Mucosa of gallbladder (tissue), 1 donor: ENCODE measurements at places on chromosomes 1 and 21. TPM values are rescaled to one million over a fixed set of nuclear protein-coding genes. Genes with fewer than 3 reads are reported as not detected.
A peak's percentile ranks its signal among the peaks of the same experiment; 100 is the strongest.

GRCh38 chr1:26127235-26128163 is 15.9 kb downstream of the PDIK1L start:
- DNase-seq, result no peak

- DNase-seq, result no peak
Observed at GRCh38 chr1:103509250-103509649, 16.2 kb upstream of the RNPC3 start.

DNA sequence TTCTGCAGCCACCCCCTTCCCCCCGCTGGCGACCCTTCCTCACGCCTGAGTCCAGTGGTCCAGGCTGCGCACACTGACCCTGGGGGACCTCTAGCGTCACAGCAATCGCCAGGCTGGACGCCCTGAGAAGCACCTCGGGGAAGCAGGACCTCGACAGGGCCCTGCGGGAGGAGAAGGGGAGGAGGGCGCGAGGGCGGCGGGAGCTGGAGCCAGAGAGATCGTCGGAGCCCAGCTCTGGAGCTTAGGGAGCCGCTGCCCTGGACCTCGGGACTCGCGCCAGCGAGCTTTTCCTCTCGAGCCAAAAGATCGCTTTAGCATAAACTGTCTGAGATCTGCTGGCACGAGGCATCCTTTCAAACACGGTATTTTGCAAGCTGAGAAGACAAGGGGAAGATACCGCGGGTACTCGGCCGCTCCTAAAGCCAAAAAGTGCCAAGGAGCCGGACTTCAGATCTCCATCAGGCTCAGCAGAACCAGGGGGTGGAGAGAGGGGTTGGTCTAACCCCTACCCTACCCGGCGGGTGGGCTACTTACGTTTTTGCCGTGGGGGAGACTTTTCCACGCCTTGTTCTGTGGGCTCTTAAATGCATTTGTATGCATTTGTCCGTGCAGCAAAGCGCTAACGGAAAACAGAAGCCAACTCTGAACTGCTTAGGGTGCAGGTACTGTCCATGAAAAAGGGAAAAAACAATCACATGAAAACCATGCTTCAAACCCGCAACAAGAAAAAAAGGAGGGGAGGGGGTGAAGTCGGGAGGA is 586 bp downstream of the COL24A1 start:
- DNase-seq, result peak; percentile 15

Gene C1orf185
- not detected for total RNA-seq

DNA sequence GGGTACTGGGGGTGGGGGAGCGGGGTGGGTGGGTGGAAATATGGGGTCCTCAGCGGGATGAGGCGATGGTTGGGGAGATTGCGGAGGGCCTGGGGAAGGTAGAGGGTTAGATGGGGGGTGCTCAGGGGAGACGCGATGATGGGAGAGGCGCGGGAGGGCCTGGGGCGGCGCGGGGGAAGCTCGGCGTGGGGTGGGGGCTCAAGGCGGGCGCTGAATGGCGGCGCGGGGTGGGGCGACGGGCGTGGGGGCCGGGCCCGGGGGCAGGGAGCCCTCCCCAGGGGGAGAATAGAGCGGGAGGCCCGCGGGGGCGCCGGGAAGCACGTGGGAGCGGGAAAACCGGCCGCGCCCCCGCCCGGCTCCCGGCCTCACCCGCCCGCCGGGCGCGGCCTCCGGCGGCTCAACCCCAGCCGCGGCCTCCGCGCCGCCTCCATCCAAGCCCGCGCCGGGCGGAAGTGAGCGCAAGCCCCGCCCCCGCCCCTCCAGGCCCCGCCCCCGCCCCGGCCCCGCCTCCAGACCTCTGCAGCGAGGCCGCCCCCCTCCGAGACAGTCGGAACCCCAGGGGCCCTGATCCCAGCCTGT is at the start of gene FAAP20:
Gene FAAP20 (minus strand): TSS at position 454 of the 579 bp plus-strand sequence. CDS start 23 bp downstream, at position 431.
- DNase-seq, result no peak

DNA sequence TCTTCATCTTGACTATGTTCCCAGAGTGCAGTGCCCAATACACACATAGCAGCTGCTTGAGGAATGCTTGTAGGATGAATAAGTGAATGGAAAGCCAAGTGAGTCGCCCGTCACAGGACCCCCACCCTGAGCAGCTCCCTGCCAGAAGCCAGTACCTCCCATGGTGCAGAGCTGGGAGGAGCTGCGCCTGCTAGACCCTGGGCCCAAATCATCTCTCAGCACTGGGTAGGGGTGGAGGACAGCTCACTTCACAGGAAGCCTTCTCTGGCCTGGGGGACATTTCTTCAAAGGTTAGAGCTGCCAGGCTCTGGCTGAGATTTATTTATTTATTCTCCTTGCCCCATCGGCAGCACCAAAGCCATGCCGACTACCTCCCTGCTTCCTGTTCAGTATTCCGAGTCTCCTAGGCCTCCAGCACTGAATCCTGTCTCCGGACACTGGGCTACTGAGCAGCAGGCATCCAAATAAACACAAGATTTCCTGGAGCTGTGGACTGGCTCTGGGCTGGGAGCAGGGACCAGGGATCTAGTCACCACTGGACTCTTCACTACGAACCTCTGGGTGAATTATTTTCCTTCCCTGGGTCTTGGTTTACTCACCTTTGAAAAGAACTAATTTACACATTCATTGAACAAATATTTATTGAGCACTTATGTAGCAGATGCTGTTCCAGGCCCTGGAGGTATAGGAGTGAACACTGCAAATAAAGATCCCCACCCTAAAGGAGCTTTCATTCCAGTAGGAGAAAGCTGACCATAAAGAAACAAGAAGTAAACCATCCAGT is 187.7 kb downstream of the TRABD2B start:
- no peak for DNase-seq

DNA sequence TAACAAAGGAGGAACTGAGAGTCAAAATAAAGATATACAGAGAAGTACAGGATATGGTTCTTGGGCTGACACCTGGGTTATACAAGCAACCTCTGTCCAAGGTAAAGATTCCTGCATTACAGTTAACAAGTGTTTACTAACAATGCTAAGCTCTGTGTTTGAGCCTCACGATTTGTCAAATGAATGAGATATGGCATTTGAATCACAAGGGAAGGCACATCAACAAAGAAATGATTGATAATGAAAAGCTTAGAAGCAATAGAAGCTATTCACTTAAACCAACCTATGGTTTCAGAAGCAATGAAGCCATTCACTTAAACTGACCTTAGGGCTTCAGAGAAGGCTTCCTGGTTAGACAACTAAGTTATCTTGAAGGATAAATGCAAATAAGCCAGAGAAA is 199.5 kb downstream of the AGBL4 start:
- no peak for DNase-seq

GRCh38 chr21:38144193-38144592 is 112.6 kb upstream of the KCNJ15 start:
- DNase-seq, result no peak

GRCh38 chr1:10839188-10839770 is 42.8 kb upstream of the CASZ1 start:
- DNase-seq, result no peak

Gene PLA2G5
- total RNA-seq, result 4.9 TPM

GRCh38 chr1:106680216-106680615 is 376.3 kb upstream of the PRMT6 start:
- DNase-seq, result no peak

DNA sequence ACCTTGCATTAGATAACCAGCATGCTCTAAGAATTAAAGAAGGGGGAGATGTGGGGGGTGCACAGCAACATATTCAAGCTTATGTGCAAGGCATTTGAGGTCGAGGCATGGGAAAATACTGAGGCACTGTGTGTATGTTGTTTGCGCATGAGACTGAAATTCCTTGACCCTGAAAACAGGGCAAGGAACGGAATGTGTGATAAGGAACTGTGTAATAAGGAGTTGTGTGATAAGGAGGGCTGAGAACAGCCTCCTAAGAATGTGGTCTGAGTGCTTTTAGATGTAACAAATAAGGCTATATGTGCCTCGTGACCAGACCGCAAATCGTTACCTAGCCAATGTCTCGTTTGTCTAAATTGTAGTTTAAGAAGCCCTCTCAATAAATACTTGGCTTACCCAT is 26.5 kb upstream of the ITLN1 start:
- peak; percentile 66 for DNase-seq

- DNase-seq, result no peak
Observed at GRCh38 chr1:212689758-212690529, 9.7 kb downstream of the BATF3 start.

GRCh38 chr1:203509135-203509534 is 15.2 kb downstream of the OPTC start:
- DNase-seq, result no peak

DNA sequence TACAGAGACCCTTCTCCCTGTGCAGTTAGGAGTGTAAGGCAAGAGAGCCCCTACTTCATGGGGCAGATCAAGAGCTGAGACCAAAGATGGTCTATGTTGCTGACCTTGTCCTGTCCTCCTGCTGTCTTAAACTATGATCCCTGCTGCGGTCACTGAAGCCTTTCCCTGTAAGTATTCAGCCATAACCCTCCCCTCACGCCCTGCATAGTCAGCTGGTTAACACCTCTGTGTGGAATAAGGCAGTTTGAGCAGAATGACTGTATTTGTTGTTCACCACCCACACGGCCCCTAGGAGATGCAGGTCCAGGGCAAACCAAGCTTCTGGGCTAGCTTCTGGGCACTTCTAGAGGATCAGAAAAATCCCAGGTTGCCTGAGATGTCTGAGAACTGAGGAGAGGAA is 356 bp downstream of the TSPAN1 start:
- DNase-seq, result no peak

Gene SMCP
- not detected for total RNA-seq

- no peak for DNase-seq
Observed at GRCh38 chr1:240435996-240436566, 175.9 kb downstream of the GREM2 start.

Gene NTMT2
- total RNA-seq, result not detected

DNA sequence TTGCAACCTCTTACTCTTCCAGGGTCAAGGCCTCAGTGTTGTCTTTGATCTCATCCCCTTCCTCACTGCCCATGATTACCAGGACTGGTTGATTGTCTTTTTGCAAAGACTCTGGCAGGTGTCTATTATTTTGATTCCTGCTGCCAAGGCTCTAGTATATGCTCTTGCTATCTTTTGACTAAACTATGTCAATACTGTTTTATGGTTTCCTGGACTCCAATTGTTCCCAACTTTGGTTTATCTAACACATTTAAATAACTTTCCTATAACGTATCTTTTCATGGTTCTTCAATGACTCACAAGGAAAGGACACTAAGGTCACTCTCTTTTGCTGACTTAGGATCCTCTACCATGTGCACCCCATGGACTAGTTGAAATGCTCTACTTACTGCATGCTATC is 141.5 kb downstream of the PTPRC start:
- no peak for DNase-seq

GRCh38 chr1:247331172-247331524 is 519 bp downstream of the ZNF496 start:
- DNase-seq, result peak; percentile 74

Gene PCP4
- 3.7 TPM for total RNA-seq

- peak; percentile 51 for DNase-seq
Observed at GRCh38 chr1:6148497-6149241, 31.5 kb downstream of the CHD5 start.

GRCh38 chr1:113758631-113759332 is 504 bp downstream of the PHTF1 start:
- peak; percentile 49 for DNase-seq

Gene SFN
- total RNA-seq, result 37.1 TPM

Gene RGL1
- 13.1 TPM for total RNA-seq

Gene GLRX2
- total RNA-seq, result 21.4 TPM

DNA sequence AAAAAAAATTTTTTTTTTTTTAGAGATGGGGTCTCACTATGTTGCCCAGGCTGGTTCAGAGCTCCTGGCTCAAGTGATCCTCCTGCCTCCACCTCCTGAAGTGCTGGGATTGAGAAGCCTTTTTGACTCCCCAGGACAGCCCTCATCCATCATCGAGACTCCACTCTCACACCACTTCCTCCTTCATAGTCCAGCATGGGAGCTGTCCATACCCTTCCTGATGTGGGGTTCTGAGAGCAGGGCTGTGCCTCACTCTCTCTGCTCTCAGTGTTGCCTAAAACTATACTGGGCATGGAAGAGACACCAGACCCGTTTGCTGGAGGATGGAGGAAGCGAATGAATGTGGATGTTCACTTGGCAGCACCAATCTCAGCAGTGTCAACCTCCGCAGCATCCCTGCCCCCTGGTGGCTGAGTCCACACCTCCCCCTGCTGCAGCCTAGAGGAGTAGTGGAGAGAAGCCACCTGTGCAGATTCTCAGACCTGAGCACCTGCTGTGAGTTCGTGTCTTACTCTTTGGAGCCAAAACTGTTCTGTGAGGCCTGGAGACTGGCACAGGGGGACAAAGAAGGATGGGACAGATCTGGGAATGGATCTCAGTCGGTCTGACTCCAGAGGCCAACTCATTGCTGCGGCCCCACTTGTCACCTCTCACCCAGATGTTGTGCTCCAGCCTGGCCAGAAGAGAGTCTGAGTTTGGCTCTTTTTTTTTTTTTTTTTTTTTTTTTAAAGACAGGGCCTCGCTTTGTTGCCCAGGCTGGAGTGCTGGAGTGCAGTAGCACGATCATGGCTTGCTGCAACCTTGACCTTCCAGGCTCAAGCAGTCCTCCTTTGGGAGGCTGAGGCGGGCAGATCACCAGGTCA is 17.7 kb downstream of the TINAGL1 start:
- DNase-seq, result peak; percentile 82

Gene ERG
- 10.0 TPM for total RNA-seq

Gene SEMA6C
- total RNA-seq, result 9.1 TPM

DNA sequence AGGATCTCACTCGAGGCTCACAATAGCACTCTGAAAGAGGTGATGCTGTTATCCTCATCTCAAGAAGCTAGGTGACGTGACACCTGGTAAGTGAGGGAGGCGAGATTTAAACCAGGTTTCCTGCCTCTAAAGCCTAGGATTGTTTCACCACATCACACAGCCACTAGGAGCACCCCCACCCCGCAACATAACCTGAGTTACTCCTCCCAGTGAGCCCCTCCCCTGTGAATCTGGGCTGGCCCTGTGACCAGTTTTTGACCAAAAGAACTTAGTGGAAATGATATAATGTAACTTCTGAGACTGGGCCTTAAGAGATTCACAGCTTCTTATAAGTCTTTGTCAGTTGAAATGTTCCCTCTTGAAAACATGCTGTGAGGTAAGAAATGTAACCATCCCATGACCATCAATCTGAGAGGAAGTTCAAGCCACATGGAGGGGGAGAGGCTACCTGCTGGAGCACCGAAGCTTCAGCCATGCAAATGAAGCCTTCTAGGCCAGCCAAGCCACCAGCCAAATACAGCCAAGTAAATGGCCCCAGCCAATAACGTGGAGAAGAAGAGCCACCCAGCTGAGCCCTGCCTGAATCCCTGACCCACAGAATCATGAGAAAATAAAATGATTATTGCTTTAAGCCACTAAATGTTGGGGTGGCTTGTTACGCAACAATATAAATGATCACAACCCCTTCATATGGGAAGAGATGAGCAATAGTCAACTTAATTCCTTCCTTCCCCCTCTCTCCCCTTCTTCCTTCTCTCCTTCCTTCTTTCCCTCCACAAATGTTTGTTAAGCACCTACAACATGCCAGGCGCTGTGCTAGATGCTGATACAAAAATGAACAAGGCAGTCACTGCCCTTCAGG is 61.0 kb upstream of the FAM20B start:
- DNase-seq, result no peak

DNA sequence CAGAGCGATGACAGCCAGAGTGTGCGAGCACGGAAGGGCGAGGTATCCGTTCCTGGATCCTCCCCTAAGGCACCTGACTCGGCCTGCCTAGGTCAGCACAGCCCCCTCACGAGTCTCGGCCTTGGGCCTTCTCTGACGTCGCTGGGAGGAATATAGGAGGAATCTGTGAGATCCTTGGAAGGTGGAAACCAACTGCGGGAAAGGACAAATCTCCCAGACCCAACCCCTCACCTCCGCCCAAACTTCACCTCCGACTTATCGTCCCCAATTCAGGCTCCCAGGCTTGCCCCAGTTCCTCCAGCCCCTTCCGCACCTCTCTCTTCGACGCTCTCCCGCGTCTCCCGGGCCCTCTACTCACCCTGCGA is 494 bp downstream of the APH1A start:
- no peak for DNase-seq

Gene NGF
- total RNA-seq, result 2.6 TPM

Gene AK5
- 1.2 TPM for total RNA-seq

Gene MTX1
- total RNA-seq, result 31.3 TPM

Gene ANGPTL3
- total RNA-seq, result 0.06 TPM
